ENCODE measurements at places on chromosomes 2 and 18.

GRCh38 chr2:74026687-74027241, 42.1 kb downstream of the TET3 start:
- no peak for DNase-seq

DNA sequence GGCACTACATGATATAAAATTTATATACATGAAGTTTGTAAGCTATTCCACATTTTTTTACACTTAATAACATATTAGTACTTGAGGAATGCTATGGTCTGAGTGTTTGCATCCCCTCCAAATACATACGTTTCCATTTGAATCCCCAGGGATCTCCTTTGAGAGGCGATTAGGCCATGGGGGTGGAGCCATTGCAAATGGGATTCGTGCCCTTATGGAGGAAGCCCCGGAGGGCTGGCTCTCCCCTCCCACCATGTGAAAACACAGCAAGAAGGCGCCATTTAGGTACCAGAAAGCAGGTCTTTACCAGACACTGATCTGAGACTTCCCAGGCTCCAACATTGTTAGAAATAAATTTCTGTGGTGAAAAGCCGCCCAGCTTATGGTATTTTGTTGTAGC, 20.8 kb upstream of the MBP start:
- no peak for DNase-seq

DNA sequence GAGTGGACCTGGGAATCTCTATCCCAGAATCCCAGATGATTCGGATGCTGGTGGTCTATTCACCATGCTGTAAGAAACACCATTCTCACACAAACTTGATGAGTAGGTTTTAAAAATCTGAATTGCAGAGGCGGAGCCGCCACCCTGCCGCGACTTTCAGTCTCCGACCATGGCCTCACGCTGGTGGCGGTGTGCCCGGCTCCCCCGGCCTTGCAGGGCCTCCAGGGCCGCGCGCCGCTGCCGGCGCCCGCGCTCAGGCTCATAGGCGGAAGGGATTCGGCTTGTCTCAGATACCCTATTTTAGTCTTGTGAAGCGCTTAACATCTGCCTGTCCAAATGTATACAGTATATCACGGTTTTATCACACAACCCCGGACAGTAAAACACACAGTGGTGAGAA, 2.6 kb upstream of the PPM1B start:
- DNase-seq: no peak

DNA sequence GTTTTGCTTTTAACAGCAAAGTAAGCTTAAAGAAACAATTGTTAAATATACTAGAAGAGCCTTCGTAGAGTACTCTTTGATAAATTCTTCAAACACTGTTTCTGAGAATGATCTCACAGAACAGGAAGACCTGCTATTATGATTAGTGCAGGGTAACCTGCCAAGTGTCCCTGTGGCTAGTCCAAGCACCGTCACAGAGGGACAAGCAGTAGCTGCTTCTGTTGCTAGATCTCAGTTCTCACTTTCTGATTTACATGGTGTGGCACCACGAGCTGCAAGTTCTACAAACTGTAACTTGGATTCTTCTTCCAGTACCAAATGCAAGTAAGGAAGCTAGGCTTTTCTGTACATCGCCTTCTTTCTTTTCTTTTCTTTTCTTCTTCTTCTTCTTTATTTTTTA, 121.5 kb downstream of the PIEZO2 start:
- DNase-seq: no peak

DNA sequence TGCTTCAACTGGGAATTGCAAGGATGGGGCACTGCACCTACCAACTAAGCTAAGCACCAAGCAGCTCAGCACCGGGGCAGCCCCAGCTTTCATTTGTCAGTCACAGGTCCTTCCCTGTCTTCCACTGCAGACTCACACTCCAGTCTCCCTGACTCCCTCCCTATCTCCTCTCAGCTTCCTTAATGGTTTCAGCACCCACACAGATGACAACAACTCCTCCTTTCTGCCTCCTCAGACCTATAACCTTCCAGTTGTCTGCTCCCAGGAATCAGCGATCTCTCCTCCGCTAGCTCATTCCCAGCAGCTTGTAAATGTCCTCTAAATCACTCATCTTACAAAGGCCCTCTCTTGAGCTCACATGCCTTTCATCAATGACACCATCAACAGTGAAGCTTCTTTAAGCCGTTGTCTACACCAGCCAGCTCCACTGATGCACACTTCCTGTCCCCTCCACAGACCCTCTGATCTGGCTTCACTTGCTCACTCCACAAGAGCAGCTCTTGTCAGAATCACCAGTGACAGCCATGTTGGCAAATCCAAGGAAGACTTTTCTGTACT, 32.1 kb downstream of the CLASP1 start:
- DNase-seq: no peak

- DNase-seq: no peak
Observed at GRCh38 chr2:200425026-200425821, 84.6 kb downstream of the KCTD18 start.

GRCh38 chr2:125169764-125170146, 1144.7 kb downstream of the CNTNAP5 start:
- no peak for DNase-seq

DNA sequence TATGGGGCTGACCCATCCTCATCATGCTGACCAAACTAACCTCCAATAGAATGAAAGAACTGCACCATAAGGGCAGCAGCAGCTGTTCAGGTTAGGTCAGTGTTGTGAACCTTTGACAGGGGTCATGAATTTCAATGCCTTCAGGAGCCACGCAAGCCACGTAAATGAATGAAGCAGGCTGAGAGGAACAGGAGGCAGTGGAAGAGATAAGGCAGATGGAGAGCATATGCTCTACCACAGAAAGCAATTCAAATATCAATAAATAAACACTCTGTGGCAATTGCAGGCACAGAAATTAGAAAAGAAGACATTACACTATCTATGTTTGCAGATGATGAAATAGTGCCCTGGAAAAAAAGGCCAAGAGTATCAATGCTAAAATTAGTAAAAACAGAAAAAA, 56.3 kb downstream of the SCG2 start:
- DNase-seq: no peak

DNA sequence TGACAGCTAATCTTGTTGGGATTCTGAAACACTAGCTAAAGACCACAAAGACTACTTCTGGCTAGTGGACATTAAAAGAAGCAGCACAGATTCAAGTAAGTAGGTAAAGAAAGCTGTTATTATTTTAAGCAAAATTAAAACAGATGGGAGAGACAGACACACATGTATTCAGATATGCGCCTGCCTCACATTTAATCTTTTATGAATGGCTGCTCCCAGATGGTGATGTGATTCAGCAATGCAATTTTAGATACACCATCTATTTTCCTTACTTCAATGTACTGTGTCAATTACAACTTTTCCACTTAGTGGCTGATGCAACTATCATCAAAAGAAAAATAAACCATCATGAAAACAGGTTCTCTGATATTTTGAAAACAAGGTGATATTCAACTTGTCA, 133.0 kb upstream of the PGAP1 start:
- no peak for DNase-seq

GRCh38 chr2:196173505-196173904, 2.1 kb upstream of the STK17B start:
- no peak for DNase-seq

GRCh38 chr2:189849550-189849949, 65.3 kb downstream of the PMS1 start:
- DNase-seq: no peak

GRCh38 chr2:206657087-206657486, 14.8 kb downstream of the FAM237A start:
- no peak for DNase-seq

DNA sequence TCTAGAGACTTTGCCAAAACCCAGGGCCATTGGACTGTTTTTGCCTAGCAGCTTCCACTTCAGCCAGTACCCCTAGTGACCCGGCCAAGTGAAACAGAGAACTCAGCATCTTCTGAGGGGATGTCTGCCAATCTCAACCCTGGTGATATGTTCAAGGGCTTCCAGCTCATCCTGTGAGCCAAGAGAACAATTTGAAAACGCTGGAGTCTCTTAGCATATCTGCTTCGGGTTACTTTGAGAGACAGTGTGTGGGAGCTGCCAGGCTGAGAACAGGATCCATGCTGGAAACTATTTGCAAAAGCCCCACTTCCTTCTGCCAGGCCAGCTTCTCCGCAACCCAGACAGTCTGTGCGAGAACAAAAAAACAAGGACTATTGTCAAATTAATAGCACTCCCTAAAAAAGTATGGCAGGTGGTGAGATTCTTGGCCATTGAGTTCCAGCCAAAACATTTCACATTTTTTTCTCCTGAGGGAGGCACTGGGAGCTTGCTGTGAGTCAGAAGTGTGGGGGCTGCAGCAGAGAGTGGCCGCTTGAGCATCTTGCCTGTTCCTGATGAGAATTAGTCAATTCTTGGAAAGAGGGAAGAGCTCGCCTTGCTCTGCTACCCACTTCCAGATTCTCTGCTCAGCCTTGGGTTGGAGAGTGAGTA, 395.6 kb upstream of the TRIB2 start:
- DNase-seq: no peak

DNA sequence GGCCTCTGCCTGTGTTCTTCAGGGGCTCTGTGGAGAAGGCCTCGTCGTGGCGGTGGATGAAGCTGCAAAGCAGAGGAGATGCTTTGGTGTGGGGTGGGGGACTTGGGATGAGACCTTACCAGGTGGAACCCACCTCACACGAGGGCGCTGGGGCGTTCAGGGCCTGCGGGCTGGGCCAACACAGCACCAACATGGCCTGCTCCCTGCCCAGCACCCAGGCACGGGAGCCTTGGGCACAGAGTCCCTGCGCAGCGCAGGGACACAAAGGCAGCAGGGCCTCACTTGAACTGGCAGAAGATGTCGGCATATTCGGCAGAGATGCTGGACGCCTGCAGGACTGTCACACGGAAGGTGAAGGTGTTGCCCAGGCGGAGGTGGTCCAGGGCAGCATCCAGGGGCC, 53.8 kb downstream of the AQP12A start:
- no peak for DNase-seq

DNA sequence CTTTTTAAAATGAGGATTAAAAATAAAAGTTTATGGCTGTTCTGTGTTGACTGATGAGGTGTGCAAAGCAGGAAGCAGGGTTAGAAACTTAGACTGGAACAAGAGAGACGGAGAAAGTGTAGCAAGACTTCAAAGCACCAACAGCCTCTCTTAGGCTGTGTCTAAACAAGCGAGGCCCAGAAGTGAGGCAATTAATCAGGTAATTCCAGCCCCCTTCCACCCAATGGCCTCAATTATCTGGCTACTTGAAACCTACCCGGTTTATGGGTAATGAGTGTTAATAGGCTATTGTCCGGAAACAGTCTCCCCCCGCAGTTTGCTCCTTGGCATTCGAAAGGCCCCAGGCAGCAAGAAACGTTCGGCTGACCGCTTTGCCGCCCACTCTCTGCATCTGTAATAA, 171.7 kb upstream of the MYCN start:
- DNase-seq: no peak

- DNase-seq: no peak
Observed at GRCh38 chr2:104774631-104775030, 79.3 kb upstream of the POU3F3 start.

GRCh38 chr18:33839452-33840211, 261.6 kb downstream of the ASXL3 start:
- no peak for DNase-seq

DNA sequence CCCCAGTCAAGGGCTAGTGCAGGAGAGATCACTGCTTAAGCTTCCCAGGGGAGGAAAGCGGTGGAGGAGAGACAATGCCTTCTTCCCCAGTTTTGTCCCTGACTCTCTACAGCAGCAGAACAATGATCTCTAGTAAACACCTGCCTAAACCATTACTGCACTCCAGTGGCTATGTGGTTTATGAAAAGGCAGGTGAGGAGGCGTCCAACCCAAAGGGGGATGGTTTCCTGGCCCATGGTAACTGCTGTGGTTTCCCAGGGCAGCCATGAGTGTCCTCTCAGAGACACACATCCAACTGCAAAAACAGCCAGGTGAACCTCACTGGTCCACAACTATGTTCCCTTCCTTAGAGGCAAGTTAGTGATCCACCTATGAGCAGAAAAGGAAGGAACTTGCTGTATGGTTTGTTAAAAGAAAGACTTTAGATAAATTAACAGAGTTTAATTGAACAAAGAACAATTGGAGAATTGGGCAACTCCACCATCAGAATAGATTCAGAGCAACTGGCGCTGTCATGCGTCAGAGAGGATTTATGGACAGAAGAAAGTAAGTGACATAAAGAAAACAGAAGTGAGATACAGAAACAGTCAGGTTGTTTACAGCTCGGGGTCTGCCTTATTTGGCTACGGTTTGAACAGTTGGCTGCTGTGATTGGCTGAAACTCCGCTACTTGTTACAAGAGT, 4.8 kb upstream of the TTC39C start:
- DNase-seq: no peak

GRCh38 chr18:13394801-13395200, 176.2 kb downstream of the LDLRAD4 start:
- DNase-seq: no peak

DNA sequence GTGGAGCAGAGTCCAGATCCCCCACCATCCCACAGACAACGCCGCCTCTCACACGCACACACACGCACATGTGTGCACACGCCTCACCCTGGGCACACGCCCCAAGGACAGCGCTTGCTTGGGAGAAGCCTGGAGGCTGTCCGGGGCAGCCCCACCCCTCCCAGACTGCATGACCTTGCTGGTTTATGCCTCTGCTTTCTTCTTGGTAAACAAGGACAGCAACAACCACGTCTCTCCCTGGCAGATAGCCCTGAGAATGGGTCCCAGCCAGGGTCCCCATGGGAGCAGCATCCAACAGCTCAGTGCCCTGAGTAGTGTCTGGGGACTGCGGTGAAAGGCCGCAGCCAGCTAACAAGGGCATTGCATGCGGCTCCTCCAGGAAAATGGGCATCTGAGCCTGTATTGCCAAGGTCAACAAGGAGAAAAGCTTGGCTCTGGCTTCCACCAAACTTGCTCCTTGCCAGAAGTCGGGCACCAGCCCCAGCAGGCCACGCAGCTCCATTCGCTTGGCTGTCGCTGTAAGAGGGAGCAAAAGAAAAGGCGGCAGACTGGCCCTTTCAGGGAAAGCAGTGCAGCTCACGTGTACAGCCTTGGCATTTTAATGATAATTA, 234.6 kb downstream of the EIPR1 start:
- no peak for DNase-seq

- DNase-seq: no peak
Observed at GRCh38 chr18:26780520-26781325, 84.8 kb downstream of the AQP4 start.

GRCh38 chr18:37778417-37779165, 213.0 kb upstream of the CELF4 start:
- no peak for DNase-seq

- DNase-seq: no peak
Observed at GRCh38 chr2:71449343-71449742, 4.0 kb upstream of the DYSF start.

DNA sequence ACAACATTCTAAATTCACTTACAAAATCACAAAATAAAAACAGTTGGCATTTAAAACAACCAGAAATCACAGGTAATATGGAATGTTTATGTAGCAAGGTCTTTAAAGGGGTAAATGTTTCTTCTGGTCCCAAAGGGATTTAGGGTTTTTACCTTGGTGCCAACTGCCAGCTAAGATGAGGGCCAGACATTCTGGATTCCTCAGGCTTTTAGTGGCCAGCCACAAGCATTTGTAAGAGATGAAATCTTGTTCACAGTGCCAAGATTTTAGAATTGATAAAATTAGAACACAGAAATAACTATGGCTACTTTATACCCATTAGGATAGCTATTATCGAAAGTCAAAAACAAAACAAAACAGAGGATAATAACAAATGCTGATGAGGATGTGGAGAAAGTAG, 60.4 kb upstream of the CDKL4 start:
- DNase-seq: no peak

Measured in stimulated activated CD8-positive, alpha-beta memory T cell treated with anti-CD3 and anti-CD28 coated beads, Interleukin-4, amount 100 ng/mL, for 1 hour (primary cell).